Activated naive CD4-positive, alpha-beta T cell treated with anti-CD3 and anti-CD28 coated beads for 36 hours (primary cell): ENCODE measurements at places on chromosomes 11 and 22.

- no peak for DNase-seq
Observed at GRCh38 chr11:33615751-33616150, 84.9 kb downstream of the C11orf91 start.

GRCh38 chr11:8356721-8357504 lies 93.2 kb upstream of the LMO1 start:
- no peak for DNase-seq

DNA sequence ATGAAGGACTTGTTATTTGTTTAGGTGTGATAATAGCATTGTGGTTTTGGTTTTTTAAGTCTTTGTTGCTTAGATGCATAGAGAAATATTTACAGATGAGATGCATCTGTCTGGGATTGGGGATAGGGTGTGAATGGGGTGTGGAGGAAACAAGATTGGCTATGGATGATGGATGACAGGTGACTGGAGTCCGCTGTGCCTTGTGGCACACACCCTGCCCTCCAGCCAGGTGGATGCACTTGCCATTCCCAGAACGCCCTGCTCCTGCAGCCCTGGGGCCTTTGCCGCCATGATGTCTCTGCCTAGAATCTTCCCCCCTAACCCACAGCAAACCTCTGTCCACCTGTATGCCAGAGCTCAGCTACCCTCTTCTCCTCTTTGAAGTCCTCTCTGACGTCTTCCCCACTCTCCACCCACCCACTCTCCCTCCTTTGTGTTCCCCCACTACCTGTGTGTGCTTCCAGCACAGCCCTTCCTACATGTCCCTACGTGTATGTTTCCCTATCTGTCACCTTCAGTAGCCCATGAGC lies 54.7 kb downstream of the WNT11 start:
- DNase-seq, result no peak

GRCh38 chr22:49869845-49870712 lies 16.4 kb downstream of the ZBED4 start:
- no peak for DNase-seq

DNA sequence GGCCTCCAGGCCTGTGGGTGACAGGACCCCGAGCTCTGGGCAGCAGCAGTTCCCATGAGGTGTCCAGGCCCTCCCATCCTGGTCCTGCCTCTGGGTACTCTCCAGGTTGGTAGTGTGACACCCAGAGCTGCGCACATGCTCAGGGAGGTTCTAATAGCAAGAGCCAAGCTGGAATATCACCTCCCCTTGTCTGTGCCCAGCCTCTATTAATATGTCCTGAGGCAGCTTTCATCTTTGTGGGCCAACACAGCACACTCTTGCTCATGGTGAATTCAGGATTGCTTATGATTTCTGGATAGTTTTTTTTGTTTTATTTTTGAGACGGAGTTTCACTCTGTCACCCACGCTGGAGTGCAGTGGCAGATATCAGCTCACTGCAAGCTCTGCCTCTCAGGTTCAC lies 3.3 kb downstream of the P2RX6 start:
- no peak for DNase-seq

- no peak for DNase-seq
Observed at GRCh38 chr22:44219101-44219870, 38.6 kb downstream of the PARVG start.

DNA sequence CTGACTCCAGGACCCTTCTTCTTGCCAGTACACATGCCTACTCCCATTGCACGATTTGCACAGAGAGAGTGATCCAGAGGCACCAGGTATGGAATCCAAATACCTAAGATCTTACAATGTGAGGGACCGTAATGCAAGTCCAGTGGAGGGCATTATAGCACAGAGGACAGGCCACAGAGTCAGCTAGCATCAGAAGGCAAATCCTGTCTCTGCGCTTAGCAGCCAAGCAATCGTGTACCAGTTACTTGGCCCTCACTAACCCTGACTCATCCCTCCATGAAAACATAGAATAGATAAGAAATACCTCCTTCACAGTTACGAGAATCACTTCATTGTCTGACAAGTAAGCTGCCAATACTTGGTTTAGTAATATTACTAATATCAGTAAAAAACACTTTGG lies 69.7 kb upstream of the SLC6A5 start:
- no peak for DNase-seq

- no peak for DNase-seq
Observed at GRCh38 chr11:35138606-35138942, 397 bp upstream of the CD44 start.

DNA sequence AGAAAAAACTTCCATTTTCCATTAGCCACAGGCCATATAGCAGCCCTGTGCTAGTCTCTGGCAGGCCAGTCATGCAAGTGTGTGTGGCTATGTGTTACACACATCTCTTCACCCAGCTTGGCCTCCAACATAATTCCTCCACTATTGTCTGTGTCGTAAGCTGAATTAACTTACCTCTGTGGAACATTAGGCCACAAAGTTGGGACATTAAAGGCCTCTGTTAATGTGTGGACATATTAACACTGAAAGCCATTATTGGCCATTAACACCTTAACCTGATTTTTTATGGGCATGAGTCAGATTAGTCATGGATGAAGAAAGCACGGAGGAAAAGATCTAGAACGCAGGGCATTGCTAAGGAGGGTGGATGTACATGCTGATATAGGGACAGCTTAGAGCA lies 100.1 kb downstream of the DBX1 start:
- no peak for DNase-seq

DNA sequence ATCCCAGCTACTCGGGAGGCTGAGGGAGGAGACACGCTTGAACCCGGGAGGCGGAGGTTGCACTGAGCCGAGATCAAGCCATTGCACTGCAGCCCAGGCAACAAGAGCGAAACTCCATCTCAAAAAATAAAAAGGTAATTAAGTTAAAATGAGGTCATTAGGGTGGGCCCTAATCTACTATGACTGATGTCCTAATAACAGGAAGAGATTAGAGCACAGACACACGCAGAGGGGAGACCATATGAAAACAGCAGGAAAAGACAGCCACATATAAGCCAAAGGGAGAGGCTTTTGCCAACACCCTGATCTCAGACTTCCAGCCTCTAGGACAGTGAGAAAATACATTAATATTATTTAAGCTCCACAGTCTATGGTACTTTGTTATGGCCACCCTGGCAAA lies 17.3 kb downstream of the LARGE1 start:
- DNase-seq, result no peak

GRCh38 chr22:31586137-31586920 lies 75.7 kb downstream of the PISD start:
- no peak for DNase-seq

- no peak for DNase-seq
Observed at GRCh38 chr22:24765166-24765565, 9.4 kb downstream of the PIWIL3 start.

DNA sequence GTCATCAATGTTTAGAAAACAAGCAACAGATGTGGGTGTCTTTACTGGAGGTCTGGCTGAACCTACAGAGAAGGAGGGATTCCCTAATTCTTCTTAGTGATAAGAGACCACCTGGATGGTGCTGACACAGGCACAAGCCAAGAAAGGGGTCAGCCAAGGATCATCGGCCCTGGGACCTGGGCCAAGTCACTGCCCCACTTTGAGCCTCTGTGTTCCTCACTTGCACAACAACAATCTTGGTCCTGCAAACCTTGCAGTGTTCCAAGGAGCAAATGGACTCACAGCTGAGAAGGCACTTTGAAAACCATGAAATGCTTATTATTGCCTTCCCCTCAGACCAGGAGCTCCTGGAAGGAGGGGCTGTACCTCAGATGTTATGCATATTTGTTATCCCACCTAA lies 7.0 kb upstream of the KCNE3 start:
- DNase-seq, result no peak

DNA sequence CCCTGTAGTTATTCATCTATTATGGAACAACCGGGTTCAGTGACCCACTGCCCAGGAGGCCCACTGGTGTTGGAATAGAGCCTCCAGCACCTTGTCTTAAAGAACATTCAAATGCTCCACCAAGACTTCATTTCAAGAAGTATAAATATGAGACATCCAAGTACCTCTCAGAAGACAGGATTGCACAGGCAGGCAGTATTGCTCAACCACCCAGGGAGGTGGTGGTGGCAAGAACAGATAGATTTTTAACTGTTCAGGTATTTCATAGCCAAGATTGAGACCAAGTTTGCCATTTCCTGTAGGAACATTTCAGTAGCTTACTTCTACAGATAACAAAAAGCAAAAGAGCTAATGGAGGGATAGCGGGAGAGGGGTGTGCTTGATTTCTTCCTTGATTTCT lies 78.7 kb downstream of the COMMD9 start:
- DNase-seq, result no peak

DNA sequence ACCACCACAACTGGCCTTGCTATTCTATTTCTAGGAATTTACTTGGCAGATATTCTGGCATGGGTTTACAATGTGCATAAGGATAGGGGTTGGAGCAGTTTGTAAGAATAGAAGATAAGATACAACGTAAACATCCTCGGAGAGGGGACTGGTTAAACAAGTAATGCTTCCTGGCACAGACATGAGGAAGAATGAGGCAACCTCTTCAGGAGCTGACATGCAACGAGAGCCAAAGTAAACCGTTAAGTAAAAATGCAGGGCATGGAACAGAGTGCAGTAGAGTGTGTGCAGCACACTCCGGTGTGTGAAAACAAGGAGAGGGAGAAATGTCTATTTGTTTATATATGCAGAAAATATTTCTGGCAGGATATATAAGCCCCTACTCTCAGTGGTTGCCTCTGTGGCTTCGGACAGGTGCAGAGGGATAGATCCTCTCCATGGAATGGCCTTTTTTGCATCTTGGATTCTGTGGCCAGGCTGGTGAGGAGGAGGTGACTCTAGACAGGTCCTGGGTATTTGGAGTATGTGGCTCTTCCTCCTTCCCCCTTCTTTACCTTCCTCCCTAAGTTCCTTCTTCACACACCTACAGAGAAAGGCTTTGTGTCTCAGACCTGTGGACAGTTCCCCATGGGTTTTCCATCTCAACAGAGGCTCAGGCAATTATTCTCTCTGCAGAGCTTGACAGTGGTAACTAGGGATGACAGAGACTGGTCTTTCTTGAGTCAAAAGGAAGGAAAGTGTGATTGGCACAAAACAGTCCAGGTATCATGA lies 2.5 kb downstream of the RAB36 start:
- DNase-seq, result no peak

- DNase-seq, result no peak
Observed at GRCh38 chr11:86918496-86918895, 36.7 kb downstream of the FZD4 start.

DNA sequence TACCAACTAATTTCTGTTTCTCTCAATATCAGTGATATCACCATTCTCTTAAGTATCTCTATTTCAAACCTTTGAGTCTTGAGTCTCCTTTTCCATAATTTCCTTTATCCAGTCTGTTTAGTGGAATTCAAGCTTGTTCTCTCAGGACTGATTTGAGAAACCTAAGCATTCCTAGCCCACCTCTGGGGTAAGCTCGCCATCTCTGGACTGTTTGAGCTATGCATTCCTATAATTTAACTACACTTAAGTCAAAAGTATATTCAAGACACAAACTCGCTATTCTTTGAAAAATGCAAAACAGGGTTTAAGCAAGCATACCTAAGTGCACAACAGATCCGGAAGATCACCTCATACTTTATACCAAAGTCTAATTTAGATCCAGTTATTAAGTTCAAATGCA lies 2.1 kb upstream of the DLAT start:
- DNase-seq, result no peak

DNA sequence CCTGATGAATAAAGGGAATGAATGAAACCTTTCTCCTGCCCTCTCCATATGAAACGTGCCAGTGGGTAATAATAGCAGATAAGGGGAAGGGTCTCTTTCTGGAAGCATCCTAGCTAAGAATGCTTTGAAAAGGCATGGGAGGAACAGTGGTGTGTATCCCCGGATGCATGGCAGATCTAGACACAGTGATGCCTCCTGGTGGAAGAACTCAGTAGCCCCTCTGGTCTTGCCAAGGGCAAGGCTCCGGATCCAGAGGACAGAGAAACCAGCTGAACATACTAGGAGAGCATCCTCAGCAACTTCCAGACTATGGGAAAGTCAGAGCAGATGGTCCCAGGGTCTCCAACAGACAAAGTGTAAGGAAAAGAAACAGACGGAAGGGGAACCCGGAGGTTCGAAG lies 6.4 kb downstream of the BAIAP2L2 start:
- no peak for DNase-seq

GRCh38 chr11:31903225-31904074 lies 92.3 kb upstream of the PAX6 start:
- DNase-seq, result no peak

GRCh38 chr11:89293965-89294679 lies 116.4 kb downstream of the TYR start:
- DNase-seq, result no peak

DNA sequence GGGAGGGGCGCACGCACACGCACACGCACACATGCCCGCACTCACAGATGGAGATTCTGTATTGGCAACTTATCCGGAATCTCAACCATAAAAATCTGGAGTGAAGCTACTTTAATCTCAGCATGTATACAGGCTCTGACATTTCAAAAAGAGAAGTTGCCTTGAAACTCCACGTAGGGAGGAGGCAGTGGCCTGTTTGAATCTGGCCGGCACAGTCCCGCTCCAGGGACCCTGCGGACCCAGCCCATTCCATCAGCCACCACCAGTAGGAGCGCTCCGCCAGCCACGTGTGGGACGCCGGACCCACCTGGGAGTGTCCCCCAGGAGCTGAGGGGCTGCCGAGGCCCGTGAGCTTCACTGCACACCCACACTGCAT lies 1.9 kb upstream of the SYT8 start:
- no peak for DNase-seq
